ENCODE measurements at places on chromosomes 13 and 19.
A peak's percentile ranks its signal among the peaks of the same experiment; 100 is the strongest.

DNA sequence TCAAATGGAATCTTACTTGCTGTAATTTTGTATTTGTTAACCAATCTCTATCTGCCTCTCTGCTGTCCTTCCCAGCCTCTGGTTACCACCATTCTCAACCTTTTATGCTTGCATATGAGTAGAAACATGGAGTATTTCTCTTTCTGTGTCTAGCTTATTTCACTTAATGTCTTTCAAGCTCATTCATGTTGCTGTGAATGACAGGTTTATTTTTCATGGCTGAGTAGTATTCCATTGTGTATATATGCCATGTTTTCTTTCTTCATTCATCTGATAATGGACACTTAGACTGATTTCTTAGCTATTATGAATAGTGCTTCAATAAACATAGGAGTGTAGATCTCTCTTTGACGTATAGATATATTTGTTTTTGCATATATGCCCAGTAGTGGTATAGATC lies 13.4 kb downstream of the ZNF460 start:
- no peak for DNase-seq

GRCh38 chr19:56107626-56108351 lies 13.3 kb downstream of the ZNF787 start:
- DNase-seq, result peak; percentile 43

- DNase-seq, result no peak
Observed at GRCh38 chr13:73832128-73832588, 302.0 kb downstream of the KLF12 start.

DNA sequence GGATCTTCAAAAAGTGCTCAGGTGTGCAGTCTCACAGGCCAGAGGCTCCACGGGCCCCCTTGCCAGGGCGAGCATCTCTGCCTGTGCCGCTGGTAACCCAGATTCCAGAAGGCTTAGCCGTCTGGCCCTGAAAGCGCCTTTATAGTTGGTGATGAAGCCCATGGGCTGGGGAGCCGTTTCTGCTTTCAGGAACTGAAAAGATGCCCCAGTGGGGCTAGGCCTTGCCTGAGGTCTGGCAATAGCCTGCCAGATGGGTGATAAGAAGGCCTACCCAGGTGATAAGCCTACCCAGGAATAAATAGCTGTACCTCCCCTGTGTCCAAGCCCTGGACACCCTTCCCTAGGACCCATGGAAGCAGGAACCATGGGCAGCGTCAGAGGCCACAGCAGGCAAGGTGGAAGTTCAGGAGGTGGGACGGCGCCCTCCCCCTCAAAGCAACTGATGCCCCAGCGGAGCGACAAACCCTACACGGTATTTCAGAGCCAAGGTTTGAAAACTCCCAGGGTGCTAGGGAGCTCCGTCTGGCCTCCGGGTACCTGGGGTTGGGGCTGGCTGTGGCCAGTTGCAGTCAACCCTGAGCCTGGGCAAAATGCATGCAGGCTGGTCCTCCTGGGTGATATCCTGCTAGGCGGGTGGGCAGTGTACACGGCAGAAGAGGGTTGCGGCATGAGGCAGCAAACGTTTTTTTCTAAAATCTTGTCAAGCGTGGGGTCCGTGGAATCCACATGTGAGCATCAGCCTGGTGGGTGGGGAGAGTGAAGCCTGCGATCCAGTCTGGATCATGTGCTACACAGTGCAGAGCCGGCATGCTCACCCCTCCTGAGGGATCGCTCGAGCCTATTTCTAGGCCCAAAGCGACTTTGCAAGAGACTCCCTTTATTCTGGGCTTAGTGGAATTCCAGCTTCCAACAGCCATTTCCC lies 45.3 kb downstream of the ACTN4 start:
- no peak for DNase-seq

DNA sequence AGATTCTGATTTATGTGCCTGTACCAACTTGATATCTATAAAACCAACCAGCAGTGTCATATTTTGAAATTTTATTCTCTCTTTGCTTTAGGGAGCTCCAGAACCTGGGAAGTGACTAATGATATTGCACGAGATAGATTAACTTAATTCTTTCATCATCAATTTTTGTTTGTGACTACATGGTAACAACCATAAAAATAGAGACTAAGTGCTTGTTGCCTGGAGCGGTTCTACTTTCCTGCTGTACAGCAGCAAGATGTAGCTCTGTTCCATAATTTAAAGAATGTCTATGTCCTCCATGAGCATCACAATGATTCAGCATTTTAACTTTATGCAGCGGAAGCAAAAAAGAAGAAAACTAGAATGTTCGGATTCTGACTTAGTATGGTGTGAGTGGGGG lies 275.6 kb downstream of the KLF5 start:
- no peak for DNase-seq

DNA sequence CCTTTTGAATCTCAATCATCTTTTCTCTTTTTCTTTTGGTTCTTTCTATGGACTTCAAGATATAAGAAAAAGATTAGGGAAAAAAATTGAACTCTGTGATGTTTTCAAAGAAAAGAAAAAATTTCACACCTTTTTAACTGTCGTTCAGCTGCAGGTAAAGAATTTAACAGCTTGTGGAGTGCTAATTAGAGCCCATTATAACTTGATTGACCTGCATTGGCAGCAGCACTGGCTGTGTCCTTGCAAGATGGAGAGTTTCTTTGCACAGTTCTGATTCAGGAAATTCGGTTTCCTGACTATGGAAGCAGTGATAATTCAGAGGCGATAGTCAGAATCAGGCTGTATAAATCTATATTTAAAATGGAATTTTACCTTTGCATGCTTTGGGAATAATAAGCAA lies 183.2 kb upstream of the DACH1 start:
- no peak for DNase-seq

GRCh38 chr13:111492958-111493357 lies 172.5 kb downstream of the TEX29 start:
- no peak for DNase-seq

DNA sequence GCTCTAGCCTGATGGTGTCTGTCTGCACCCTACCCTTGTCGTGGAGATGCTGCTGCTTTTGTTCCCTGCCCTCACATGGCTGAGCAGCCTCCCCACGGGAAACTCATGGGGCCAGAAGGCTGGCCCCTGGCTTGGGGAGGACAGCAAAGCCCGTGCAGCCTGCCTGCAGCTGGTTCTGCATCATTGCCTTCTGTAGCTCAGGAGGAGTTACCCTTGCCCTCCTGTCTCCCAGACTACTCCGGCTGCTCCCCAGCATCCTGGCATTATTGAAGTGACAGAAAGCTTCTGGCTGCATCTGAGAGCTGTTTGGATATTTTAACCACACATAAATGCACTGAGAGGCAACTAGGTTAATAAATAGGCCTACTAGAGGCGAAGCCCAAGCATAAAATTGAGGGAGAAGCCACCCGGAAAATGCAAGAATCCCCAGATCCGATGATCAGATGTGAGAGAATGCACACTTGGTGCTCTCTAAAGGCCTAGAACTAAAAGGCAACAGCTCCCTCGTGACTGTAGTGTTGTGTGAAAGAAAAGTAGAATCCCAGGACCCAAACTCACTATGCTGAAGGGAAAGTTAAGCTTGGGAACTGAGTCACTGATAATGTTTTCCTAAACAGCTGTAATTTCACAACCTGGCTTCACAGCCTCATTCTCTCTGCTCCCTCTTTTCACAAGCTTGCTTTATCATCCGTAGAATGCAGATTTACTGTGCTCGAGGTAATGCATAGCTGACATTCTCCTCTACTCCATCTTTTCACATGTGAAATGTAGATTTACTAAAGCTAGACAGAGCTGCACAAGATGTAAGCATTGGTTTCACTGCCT lies 110.8 kb downstream of the TNFRSF19 start:
- no peak for DNase-seq

GRCh38 chr19:7391218-7391670 lies 42.5 kb downstream of the ARHGEF18 start:
- DNase-seq, result no peak

GRCh38 chr13:83065108-83065507 lies 817.2 kb downstream of the SLITRK1 start:
- no peak for DNase-seq

DNA sequence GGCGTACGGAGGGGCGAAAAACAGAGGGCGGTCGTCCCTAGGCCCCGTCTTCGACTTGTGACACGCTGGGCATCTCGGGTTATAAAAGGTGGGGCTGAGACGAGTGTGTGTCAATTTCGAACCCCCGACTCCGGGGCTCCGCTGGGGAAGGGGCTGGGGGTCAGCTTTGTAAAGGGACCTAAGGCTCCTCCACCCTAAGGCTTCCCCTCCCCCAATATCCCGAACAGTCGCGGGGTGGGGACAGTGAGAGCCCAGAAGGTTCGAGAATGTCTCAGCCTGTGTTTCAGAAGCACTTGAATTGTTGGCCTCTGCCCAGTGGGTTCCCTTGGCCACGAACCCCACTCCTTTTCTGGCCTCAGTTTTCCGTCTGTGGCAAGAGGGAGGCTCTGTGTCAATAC lies 450 bp downstream of the SELENOW start:
- DNase-seq, result peak; percentile 39

DNA sequence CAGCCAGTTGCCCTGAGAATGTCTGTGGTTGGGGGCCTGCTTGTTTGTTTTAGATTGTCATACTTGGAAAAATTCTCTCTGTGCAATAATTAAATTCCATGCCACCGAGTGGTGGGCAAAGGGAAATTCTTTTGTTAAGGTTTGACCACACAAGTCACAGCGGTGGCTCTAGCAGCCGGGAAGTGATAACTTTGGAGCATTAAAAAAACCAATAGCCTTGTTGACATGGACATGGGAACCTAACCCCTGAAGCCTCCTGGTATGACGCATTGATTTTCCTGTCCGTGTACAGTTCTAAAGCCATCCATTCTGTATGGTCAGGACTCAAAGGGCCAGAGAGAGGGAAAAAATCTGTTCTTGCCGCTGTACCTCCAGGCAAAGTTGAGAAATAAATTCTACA lies 384.9 kb upstream of the ZNF507 start:
- no peak for DNase-seq

DNA sequence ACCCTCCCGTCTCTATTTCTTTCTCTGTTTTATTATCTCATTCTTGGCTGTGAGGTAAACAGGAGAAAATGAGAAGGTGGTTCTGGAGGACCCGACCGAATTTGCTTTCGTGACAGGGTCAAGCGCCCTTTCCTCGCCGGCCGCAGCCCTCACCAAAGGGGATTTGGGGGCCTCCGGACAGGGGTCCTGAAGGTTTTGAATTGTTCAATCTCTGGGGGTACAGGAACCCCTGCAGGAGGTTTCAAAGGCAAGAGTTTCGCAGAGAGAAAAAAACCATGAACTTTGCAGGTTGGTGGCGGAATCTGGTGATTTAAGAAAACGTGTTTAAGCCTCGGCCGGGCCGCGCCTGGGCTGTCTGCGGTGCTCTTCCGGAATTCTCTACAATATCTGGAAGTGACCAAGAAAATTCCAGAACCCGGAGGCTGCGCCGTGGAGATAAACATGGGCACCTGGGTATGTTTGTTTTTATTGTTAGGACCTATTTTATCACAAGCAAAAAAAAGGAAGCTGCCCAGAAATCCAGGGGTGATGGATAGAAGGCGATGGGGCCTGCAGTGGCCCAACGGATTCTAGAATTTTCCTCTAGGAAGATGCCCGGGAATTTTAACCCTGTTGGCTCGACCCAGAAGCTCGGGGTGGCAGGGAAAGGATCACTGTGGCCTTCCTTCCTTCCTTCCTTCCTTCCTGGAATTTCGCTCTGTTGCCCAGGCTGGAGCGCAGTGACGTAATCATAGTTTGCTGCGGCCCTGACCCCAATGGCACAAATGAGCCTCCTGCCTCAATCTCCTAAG lies 14.2 kb upstream of the PTBP1 start:
- no peak for DNase-seq

DNA sequence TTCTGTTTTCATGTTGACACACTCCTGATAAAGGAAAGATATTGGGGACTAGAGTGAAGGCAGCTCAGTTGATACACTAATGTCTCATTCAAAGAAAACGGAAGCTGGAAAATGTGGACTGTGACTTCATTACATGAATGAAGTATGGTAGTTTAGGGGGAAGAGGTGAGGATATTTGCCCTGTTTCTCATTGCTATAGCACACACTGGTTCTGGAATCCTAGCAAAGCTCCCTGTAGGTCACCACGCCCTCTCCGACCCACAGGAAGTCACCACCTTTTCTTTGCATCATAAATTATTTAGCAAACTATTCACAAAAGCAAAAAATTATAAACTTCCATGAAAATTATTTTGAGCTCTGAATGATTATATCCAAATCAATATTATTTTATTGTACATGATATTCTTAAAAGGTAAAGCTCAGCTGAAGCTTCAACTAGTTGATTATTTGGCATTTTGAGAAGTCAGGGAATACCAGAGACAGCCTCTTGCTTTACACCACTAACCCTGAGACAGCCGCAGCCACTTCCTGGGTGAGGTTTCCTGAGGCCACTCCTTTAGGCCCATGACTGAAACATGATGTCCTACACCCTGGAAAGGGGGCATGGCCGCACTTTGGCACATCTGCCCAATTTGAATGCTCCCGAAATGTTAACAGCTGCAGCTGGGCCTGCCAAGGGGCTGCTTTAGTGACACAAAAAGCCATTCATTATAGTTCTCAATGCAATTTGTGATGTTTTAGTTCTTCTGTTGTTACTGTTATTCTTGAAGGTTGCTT lies 50.0 kb upstream of the WDFY2 start:
- DNase-seq, result peak; percentile 16

GRCh38 chr13:20828539-20829364 lies 55.0 kb upstream of the EEF1AKMT1 start:
- no peak for DNase-seq

DNA sequence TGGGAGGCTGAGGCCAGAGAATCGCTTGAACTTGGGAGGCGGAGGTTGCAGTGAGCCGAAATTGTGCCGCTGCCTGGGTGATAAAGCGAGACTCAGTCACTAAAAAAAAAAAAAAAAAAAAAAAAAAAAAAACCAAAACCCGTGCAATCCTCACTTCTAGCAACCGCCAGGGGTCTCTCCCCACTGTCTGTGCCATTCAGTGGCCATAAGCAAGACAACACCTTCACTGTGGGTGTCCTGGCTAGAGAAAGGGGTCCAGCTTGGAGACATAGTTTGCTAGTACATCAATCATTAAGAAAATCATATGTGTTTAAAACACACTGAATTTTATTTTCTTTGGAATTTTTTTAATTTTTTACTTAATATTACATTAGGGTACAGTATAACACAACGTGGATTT lies 68.2 kb downstream of the RASL11A start:
- DNase-seq, result no peak

DNA sequence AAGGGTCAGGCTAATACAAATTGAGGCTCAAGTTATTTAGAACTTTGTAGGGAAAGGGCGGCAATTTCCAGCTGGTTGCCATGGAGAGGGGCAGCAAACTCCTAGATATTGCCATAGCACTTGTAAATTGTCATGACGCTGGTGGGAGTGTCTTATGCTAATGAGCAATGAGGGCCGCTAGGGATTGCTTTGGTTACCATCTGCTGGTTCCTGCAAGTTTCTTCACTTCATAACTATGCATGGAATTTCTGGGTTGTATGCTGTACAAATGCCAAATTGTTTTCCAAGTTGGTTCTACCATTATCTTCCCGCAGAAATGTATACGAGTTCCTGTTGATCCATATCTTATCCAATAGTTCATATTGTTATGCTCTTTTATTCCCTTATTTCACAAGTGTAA lies 1339.4 kb downstream of the EFNB2 start:
- no peak for DNase-seq

- no peak for DNase-seq
Observed at GRCh38 chr13:113488283-113488682, 2.2 kb downstream of the DCUN1D2 start.
